Cortex of kidney (tissue), 1 donor: ENCODE measurements at places on chromosomes 2 and 18.

DNA sequence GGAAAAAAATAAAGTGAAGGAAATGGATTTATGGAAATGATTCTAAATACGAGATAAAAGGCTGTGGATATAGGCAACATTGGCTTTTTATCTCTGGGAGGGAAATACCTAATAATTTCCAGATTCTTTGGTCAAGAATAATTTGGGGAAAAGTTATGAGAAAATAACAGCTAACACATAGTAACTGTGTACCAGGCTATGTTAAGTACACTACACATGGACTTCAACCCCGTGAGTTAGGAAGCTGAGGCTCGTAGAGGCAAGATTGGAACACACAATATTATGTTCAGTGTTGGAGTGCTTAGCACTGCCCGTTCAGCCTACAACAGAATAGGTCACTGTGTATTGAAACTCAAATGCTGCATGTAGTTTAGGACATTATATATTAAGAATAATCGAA, 34.3 kb upstream of the GPD2 start:
- no peak for DNase-seq

DNA sequence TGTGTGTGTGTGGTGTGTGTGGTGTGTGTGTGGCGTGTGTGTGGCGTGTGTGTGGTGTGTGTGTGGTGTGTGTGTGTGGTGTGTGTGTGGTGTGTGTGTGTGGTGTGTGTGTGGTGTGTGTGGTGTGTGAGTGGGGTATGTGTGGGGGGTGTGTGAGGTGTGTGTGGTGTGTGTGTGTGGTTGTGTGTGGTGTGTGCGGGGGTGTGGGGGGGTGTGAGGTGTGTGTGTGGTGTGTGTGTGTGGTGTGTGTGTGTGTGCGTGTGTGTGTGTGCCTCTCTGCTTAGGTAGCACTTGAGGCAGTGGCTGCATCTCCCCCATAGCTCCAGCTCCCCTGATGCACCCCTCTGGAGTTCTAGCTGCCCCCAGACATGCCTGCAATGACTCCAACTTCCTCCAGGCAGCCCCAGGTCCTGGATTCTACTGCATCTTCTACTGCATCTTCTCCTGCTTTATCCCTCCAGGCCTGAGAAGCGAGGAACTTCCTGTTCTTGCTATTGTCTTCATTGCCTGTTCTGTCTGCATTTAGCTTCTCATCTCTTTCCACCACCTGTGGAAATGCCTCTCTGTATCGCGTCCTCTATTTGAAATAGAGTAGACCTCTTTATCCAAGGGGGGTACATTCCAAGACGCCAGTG, 22.2 kb upstream of the MLPH start:
- DNase-seq: no peak

DNA sequence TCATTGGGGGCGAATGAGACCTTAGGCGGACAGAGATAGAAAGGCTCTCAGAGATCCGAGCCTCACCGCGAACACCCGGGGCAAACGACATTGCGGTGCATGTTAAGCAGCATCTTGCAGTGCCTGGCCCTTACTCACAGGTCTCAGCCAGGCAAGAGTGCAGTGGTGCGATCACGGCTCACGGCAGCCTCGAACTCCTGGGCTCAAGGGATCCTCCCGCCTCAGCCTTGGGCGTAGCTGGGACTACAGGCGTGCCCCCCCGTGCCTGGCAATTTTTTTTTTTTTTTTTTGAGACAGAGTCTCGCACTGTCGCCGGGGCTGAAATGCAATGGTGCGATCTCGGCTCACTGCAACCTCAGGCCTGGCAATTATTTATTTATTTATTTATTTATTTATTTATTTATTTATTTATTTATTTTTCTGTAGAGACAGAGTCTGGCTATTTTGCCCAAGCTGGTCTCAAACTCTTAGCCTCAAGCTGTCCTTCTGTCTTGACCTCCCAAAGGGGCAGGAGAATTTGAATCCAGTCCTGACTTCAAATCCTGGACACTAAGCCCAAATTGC, 1.3 kb downstream of the LAMA3 start:
- DNase-seq: no peak

DNA sequence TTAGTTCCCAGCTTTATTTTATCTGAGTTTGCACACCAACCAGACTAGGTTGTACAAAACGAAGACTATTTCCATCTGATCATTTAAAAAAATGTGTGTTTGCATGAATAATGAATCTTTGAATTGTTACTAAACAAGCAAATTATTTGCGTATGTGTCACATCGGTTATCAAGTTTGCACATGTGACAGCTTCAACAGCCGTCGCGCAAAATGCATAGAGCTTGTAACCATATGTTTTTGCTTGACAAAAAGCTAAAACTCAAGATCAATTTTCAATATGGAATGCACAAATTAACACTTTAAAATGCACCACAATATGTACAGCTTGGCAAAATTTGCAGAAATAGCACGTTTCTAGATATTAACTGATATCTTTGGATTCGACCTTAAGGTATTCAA, 184.1 kb downstream of the PTGR3 start:
- no peak for DNase-seq

DNA sequence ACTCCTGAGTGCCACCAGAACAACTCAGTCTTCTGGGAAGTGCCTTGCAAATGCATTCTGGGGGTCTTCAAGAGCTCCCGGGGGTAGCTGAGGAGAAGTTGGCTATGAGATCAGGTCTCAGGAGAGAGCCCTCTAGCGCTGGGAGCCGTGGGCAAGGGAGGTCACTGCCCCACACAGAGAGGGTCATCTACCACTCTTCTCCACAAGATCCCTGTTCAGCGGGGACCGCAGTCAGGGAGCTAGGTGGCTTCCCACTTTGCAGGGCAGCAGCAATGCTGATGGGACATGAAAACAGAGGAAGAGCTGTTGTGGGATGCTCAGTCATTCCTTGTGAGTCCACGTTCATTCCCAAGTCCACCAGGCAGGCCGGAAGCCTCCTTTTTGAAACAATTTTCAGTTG, 66.6 kb downstream of the ACKR3 start:
- DNase-seq: no peak

DNA sequence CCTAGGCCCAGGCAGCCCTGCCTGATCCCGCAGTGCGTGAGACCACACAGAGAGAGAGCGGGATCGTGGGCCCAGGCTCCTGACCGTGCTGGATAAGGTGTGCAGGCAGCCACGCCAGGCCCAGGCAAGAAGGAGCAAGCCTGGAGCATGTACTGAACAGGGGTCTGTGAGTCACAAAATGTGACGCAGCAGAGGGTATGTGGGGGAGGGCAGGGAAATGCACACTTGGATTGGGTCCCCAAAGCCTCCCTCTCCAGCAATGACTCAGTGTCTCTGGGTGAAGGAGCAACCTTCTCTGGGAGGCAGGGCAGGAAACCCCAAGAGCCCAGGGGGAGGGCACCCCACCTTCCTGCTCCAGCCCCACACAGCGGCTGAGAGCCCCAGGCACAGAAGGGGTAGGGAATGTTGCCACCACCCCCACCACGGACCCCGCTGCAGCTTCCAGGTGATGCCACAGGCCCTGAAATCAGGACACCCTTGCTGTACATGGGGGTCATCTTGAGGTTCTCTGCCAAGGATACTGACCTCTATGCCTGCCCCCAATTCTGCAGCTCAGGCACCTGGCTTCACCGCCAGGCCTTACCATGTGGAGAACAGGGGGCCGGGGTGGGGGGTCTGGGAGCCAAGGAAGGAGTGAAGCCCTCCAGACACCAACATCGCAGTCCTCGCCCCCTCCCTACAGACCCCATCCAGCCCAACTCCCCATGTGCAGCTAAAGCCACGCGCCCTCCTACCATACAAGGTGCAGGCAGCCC, 1.3 kb upstream of the GPC1 start:
- no peak for DNase-seq

GRCh38 chr2:23703583-23704385, 223.1 kb downstream of the ATAD2B start:
- no peak for DNase-seq

DNA sequence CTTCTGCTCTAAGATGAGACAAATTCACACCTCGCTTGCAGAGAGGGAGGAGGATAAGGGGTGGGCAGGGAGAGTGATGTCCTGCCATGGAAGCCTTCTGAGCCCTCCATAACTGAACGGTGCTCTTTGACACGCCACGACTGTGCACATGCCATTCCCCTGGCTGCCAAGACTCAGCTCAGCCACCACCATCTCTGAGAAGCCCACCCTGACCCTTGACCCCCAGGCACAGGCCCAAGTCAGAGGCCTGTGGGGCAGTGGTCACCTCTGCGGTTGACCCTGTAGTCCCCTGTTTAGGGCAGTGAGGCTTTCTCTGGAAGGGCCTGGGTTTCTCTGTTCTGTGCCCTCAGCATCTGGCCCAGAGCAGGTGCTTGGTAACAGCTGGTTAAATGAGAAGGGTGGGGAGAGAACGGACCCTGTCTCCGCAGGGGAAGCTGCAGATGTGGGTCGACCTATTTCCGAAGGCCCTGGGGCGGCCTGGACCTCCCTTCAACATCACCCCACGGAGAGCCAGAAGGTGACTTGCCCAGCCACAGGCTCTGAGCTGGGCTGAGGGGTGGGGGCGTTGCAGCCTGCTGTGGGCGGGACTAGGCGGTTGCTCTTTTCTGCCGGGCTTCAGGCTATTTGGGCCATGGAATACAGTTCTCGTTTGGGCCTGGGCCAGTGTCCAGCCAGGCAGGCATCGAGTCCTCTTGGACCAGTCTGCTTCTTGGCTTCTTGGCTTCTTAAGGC, 215.1 kb downstream of the DYSF start:
- DNase-seq: no peak

DNA sequence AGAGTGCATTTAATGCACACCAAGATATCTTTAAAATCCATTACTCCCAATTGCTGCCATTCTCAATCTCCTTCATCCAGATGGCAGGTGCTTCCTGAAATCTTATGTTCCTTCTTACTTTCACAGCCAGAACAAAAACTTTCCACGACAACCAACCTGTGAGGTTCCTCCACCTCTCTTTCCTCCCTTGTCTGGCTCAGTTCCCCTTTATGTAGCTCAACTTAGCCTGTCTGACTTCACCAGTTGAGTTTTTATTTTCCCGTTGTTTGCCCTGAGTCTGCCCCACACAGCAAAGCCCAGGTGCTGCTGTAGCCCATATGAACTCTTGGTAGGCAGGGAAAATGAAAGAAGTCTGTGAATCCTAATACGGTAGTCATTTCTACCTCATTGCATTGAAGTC, 112.5 kb downstream of the MREG start:
- DNase-seq: no peak

DNA sequence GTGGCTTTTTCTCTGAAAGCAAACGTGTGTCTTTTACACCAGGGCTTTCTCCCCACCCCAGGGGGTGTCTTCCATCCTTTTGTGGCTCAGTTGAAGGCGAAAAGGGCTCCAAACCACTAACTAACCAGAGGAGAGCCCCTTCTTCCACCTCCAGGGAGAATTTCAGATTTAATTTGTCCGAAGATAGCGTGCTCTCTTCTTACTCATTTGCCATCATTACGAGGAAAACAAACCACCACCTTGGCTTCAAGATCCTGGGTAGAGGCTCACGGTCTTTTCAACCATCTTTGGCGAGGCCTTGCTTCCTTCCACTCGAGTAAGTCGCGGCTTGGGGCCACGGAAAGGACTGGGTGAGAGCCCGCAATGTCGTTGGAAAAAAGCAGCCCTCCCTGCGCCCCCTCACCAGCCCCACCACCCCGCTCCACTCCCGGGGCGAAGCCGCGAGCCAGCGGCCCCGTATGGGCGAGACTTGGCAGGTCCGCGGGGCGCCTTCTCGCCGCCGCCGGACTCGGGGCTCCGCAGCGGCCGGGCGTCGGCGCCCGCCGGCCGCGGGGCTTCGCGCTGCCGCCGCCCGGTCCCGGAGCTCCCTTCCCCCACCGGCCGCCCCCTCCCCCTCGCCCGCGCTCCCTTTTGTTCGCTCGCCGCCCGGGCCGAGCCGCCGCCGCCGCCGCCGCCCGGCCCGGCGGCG, 1.7 kb upstream of the ZNF532 start:
- DNase-seq: no peak

DNA sequence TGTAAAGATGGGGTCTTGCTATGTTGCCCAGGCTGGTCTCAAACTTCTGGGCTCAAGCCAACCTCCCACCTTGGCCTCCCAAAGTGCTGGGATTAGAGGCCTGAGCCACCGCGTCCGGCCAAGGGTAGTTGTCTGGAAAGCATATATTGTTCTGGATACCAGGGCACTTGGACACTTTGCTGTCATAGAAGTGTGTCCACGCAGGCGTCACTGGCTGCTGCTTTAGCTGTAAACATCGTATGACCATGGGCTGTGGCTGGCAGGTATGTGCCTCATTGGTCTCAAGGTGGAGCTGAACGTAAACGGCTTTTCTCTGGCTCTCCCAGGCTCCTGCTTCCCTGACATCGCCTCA, 3.2 kb upstream of the GPR35 start:
- no peak for DNase-seq
